Stimulated activated CD8-positive, alpha-beta memory T cell treated with anti-CD3 and anti-CD28 coated beads, Interleukin-7, amount 100 ng/mL, for 4 hours (primary cell): ENCODE measurements at places on chromosomes 4 and X.

GRCh38 chr4:24896056-24896455 is 16.8 kb downstream of the CCDC149 start:
- DNase-seq, result no peak

DNA sequence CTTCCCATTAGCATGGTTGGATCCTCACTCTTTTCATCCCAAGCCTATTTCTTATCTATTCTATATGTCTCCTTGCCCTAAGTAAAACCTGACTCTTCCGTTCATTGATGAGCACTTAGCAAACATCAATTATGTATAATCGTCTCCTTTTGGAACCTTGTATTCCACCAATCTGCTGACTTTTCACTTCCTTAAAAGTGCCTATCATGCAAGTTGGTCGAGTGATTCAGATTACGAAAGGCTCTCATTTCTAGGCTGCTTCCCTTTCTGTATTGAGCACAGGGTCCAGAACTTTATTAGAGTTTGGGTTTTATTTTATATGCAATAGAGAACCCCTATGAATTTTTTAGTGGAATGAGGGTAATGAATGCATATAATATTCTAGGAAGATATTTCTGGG is 27.1 kb upstream of the ALB start:
- DNase-seq, result no peak

DNA sequence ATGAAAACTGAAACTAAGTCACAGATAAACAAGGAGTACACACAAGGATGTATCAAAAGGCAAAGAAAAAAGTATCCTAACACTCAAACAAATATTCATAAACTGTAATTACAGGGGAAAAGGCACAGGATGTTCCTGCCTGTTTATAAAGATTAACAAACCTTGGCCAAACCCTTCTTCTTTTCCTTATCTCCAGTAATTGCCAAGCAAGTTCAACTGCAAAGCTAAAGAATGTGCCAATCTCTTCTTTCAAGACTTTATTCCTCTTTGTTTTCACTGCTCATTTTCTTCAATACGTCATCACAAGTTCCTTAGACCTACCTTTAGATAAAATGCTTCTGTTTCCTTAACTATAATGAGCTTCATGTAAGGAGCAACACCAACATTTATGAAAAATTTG is 171.2 kb downstream of the AMELX start:
- DNase-seq, result no peak

- no peak for DNase-seq
Measured at GRCh38 chrX:130103605-130104004, 6.7 kb downstream of the ELF4 start.

DNA sequence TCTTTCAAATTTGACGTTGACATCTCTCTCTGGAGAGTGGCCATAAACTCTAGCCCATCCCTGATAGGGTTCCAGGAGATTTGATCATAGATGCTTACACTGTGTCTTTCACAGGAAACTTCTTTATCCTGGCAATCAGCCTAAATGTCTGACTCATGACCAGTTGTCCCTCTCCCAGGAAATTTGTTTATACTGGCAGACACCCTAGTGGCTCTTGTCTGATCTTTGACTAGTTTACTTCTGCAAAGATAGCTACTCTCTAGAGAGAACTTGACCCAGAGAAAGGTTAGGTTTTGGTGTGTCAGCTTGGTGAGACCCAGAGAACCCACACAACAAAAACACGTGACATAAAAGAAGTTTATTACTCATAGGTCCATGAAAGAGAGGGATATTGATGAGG is 509.8 kb downstream of the CENPC start:
- no peak for DNase-seq

DNA sequence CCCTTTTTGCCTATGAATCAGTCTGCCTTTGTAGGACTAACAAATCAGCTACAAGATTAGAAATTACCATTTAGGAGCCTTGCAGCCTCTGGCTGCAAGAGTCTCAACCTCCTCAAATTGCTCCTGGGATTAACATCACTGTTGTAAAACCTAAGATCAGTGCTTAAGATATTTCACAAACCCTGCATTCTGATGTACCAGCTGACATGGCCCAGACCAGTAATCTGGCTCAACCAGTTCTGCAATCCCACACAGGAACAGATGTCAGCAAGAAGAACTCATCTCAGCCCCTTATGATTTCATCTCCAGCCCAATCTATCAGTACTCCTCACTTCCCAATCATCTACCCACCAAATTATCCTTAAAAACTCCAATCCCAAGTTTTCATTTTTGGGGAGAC is 32.5 kb upstream of the AADAT start:
- DNase-seq, result no peak

GRCh38 chr4:111807576-111807975 is 337.7 kb upstream of the FAM241A start:
- DNase-seq, result no peak
